Trophoblast cell (in vitro differentiated cells and primary cell): ENCODE measurements at places on chromosomes 2 and 18.

- no peak for DNase-seq
Measured at GRCh38 chr18:27175914-27176313, 9.2 kb downstream of the CHST9 start.

DNA sequence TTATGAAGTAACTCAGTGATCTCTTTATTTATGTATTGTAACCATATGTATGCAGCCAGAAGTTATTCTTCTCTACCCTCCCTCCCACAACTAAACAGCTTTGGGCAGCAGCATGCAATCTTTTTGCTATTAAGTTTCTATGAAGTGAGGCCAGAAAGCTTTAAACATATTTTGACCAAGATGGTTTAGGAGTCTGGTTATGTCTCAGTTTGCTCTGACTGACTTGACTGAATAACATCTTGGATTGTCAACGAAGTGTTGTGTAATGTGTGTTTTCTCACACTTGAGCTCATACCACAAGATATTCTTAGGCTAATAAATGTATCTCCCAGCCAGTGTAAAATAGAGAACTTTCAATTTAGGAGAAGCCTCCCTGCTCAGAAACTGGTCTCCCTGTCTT, 104.3 kb downstream of the TTC27 start:
- no peak for DNase-seq

- no peak for DNase-seq
Measured at GRCh38 chr2:2331881-2332280, 806 bp upstream of the MYT1L start.

DNA sequence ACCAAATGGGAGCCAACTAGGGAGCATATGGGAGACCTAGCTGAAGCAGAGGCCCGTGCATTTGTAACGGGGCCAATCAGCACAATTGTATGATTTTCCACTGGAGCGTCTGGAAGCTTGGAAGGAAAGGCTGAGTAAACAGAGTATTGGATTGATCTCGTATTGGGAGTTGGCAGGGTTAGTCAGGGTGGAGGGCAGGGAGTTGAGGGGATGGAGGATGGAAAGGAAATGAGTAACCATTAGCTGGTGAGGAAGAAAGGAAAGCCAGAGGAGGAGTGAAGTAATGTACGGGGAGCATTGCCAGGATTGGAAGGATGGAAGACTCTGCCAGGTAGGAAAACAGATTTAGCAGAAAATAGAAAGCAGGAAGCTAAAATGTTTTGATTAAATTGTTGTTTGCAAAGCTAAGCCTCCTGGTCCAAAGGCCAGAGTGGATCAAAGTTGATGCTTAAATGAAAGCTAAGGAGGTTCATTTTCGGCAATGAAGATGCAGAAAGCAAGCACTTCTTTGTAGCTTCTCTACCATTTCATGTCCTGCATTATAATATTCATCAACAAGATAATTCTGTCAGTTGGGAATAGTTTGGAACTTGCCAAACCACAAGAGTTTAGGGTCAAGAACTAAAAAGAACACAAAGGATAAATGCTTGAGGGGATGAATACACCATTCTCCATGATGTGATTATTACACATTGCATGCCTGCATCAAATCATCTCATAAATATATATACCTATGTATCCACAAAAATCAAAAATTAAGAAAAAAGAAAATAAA, 75.6 kb upstream of the TTN start:
- no peak for DNase-seq

- no peak for DNase-seq
Measured at GRCh38 chr2:223122781-223123180, 70.8 kb downstream of the KCNE4 start.

DNA sequence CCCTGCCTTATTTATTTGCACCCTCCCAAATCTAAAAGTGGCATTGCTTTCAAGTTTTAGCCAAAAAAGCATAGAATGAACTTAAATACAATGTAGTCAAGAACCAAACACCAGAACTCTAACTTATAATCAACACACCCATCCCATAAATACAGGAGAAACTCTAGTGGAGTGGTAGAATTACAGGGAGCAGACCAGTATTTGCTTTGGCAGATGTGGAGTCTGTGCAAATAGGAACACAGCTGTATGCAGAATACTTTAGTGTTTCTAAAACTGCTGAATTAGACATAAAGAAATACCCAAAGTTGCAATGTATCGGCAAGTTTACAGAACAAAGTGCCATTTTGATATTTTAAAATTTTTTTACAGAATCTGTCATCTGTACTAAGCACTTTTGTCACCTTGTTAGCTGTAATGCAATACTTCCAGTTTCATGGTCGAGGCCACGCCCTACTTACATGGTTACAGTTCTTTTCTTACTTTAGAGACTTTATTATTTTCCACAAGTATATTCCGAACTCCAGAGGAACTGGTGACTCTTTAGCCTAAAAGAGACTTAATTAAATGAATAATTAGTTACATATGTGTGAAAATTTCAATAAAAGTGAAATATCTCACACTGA, 23.7 kb upstream of the COL5A2 start:
- DNase-seq = no peak

DNA sequence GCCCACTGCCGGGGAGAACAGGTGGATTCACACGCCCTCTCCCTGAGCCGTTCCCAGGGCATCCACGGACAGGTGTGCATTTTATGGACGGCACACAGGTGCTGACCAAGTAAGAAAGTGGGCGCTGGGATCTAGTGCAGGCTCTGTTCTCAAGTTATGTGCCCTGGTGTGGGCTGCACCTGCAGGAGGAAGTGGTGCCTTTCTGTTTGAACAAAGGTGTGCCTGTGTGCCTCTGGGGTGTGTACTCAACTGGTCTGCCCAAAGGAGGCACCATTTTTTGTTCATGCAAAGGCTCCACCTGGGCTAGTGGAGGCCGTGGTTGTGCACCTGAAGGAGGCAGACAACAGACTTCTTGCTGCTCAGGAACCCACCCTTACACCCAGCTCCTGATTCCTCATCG, 88.2 kb upstream of the HK2 start:
- DNase-seq = no peak

DNA sequence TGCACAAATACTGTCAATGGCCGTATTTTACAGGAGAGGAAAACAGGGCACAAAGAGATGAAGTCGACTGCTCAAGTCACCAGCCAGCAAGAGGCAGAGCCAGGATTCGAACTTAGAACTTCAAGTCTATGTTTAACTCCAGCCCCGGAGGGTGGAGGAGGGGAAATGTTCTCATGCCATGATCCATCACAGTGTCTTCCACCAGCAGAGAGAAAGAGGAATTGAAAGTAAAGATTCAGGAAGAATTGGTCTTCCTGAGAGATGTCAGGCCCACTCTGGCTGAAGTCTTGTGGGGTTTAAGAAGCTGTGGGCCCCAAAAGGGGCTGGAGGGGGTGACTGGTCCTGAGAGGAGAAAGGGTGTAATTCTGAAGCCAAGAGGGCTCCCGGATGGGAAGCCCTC, 260.0 kb downstream of the TNS1 start:
- DNase-seq = no peak

DNA sequence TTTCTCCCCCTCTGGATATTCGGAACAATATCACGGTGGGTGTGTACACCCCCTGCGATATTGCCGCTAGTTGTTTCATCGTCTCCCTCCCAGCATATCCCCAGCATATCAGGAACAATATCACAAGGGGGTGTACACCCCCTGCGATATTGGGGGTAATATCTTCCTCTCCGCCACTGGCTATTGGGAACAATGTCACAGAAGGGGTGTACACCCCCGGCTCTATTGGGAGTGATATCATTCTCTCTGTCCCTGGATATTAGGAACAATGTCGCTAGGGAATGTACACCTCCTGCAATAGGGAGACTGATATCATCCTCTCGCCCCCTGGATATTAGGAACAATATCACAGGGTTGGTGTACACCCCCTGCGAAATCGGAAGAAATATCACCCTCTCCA, 1932.0 kb downstream of the SUCLG1 start:
- no peak for DNase-seq
